M059J (cell line): ENCODE measurements at places on chromosomes 5 and 9.
A peak's percentile ranks its signal among the peaks of the same experiment; 100 is the strongest.

GRCh38 chr9:38107405-38107804 lies 38.4 kb upstream of the SHB start:
- no peak for DNase-seq

- no peak for DNase-seq
These were observed 56.6 kb upstream of the EGFL7 start for GRCh38 chr9:136605988-136606660.

- DNase-seq, result peak; percentile 97
These were observed 87.8 kb downstream of the RXRA start for GRCh38 chr9:134413890-134414623.

GRCh38 chr5:135667673-135668072 lies 88.9 kb upstream of the CXCL14 start:
- DNase-seq, result no peak

DNA sequence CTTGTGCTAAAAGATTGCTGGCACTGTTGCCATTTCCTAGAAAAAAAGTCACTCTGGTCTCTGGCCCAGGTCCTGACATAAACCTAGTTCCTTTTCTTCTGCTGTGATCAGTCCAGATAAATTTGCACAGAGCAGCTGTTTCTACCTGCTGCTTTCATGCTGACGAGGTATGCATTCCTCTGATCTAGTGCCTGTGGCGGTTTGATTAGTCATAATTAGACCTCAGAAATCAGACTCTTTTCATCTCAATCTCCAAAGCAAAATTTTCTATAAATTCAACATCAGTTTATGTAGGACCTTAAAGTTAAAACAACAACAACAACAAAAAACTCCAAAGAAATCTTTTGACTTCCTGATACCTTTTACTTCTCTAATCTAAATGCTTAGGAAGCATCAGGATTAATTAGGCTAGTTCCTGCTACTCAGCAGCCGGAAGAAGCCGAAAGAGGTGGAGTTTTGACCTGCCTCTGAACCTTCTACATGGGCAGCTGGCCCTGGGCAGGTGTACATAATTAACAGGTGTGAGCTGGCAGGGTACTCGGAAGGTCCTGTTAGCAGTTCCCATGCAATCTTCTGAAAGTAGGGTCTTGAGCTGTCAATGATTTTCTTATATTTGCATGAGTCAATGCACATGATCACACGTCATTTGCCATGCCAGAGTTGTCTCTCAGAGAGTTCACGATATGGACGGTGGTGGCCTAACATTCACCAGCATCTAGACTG lies 83.3 kb upstream of the CCDC112 start:
- peak; percentile 83 for DNase-seq

- no peak for DNase-seq
These were observed 323.3 kb downstream of the ASTN2 start for GRCh38 chr9:117091529-117091928.

GRCh38 chr5:36073595-36074216 lies 7.0 kb upstream of the UGT3A2 start:
- peak; percentile 40 for DNase-seq

DNA sequence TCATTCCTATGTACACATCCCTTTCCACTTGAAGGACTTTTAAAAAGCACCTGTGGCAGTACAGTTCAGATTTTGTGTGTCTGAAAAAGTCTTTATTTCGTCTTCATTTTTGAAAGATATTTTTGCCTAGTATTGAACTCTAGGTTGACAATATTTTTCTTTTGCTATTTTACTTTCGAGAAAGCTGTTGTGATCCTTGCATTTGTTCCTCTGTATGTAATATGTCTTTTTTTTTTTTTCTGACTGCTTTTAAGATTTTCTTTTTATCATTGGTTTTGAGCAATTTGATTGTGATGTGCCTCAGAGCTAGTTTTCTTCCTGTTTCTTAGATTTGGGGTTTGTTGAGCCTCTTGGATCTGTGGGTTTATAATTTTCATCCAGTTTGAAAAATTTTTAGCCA lies 13.3 kb downstream of the LCP2 start:
- DNase-seq, result no peak

DNA sequence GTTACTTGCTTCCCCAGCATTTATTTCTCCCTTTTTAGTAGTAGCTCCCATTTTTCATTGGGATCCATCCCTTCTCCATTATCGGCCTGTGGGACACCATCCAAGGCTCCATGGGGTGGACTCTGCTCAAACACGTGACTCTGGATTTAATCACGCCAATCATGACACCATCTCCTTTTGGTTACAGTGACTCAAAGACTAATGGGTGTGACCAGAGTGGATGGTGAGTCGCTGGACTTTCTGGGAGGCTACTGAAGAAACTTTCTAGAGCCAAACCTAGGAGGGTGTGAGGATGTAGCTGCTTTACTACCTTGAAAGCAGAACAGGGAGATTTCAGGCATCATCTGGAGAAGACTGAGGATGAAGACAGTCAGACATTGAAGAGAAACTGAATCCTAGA lies 93.1 kb downstream of the PJA2 start:
- peak; percentile 69 for DNase-seq

DNA sequence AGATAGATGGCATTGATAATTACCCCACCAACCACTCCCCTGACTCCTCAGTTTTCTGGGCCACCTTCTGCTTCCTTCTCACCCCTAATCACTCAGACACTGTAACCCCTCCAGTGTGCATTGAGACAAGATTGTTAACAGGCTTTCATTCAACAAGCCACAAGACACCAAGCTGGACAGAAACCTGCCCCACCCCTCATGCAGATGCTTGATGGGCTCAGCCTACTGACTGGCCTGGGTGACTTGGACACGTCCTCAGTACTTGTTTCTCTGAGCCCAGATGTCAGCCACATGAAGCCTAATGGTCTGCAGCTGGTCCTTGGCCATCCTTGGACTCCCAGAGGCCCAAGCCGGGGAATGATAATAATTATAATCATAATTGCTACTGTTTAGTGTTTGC lies 71.4 kb upstream of the SMIM23 start:
- no peak for DNase-seq

- DNase-seq, result no peak
These were observed 419.8 kb downstream of the CETN3 start for GRCh38 chr5:89989776-89990175.
